ENCODE measurements at places on chromosomes 7 and 10.
A peak's percentile ranks its signal among the peaks of the same experiment; 100 is the strongest.

DNA sequence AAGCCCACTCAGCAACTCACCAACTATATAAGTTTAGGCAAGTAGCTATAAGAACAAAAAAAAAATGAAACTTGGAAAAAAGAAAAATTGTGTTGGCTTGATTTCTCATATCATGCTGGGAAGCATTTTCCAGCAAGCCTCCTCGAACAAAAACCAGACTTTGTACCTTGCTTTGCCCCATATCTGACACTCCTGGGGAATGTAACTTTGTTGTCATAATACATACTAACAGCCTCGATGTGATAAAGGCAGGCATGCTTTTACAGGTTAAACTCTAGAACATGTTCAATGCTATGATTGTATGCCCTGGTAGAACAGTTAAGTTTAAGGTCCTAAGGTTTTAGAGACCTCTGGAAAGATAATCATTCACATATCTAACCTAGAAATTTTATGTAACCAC, 11.6 kb downstream of the CFAP43 start:
- DNase-seq = no peak

DNA sequence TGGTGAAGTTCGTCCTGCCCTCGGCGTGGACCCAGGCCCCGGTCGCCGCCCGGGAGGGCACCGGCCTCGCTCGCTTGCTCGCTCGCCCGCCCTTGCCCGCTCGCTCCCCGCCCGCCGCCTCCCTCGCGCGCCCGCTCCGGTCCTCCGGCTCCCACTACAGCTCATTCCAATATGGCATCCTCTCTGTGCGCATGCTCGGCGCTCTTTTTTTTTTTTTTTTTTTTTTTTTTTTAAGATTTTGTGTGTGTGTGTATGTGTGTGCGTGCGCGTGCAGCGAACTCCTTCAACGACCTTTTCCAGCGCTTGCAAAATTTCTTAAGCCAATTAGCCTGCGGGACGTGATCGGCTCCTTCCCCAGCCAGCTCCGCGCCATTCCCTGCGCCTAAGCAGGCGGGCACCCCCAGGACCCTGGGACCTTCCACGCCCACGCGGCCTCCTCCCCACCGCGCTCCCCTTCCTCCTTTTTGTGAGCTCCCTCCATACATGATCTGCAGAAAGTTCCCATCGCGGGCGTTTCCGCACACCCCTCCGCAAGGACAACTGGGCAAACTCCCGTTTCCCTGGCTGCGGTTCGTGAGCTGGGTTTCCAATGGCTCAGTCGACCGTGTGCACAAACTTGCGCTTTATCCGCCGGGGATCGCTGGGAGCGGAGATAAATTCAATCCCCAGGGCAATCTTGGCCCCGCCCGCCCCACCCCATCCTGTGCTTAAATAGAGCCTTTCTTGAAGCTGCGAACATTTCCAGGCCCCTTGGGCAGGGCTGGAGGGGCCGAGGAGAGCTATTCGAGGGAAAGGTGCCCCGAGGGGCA, at the start of gene SFMBT2:
SFMBT2 (minus strand) TSS at position 173 of the 809 bp plus-strand sequence. CDS start 29,136 bp downstream, outside the sequence.
- DNase-seq = peak; percentile 51

DNA sequence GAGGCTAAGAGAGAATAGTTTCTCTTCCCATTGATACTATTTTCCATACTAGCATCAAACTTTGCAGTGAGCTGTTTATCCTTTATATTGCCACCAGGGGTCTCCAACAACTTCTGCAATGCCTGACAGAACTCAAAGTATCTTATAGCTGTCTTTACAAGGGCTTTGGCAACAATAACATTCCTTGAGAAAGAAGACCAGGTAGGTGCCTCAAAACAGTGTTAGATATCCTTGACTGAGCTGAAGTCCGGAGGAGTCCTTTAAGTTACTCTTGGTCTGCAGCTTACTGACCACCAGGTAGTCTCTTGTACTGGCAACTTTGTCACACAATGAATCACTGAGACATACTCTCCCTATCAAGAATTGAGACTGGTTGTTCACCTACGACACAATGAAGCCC, 30.0 kb upstream of the TES start:
- no peak for DNase-seq

DNA sequence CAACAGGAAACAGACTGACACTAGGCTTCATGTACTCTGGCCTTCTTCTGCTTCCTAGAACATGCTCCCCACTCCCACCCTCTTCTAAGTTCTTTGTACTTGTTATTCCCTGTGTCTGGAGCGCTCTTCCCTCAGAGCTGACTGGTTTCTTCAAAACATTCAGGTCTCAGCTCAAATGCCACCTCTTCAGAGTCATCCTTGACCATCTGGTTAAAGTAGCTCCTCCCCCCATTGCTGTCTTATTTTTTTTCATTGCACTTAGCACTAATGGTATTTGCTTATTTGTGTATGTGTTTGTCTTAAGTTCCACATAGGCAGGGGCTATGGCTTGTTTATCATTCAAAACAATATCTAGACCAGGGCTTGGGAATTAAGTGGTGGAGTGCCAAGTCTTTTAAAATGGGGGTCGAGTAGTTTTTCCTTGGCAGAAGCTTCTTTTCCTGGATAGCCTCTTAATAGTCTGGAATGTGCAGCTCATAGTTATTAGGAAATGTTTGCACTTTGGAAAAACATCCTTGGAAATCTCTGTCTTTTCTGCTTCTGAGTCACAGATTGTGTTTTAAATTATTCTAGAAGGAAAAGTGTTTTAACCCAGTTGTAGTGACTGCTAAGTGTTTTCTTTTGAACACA, 60.0 kb downstream of the RALA start:
- no peak for DNase-seq

DNA sequence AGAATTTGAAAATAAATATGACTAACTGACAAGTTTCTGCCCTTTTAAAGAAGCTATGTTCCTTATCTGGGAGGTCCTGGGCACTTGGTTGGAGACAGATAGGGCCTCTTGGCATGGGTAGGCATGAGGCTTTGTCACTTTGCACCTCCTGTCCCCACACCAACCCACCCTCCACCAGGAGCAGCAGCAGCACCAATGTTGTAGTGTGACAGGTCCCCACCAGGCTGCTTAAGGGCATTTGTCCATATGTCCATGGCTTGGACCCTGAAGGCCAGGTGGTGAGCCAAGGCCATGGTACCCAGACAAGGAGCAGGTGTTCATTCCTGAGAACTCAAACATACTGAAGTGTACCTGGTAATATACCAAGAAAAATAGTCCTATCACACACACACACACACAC, 629.1 kb downstream of the ACTR3B start:
- no peak for DNase-seq

GRCh38 chr7:36348256-36348655, 41.4 kb upstream of the ANLN start:
- DNase-seq = no peak

- no peak for DNase-seq
Observed at GRCh38 chr10:84727398-84727797, 399.0 kb downstream of the CCSER2 start.

- no peak for DNase-seq
Observed at GRCh38 chr10:31698181-31698830, 230.3 kb downstream of the ARHGAP12 start.

GRCh38 chr7:57343901-57344622, 105.9 kb upstream of the ZNF716 start:
- DNase-seq = no peak

DNA sequence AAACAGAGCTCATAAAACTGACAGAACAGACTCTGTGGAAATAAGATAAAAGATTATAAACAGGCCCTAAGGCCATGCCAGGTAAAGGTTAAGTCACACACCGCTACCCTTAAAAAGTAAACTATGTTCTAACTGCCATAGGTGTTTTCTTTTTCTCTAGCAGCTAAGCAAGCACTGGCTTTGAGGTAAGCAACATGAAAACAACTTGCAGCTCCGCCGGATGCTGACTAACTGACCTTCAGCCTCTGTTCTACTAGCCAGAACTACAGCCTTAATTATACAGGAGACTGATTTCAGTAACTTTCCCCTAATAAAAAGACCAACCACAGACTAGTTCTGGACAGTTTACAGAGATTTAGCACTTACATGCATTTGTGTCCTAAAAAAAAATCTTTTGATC, 708.3 kb downstream of the CCSER2 start:
- no peak for DNase-seq

DNA sequence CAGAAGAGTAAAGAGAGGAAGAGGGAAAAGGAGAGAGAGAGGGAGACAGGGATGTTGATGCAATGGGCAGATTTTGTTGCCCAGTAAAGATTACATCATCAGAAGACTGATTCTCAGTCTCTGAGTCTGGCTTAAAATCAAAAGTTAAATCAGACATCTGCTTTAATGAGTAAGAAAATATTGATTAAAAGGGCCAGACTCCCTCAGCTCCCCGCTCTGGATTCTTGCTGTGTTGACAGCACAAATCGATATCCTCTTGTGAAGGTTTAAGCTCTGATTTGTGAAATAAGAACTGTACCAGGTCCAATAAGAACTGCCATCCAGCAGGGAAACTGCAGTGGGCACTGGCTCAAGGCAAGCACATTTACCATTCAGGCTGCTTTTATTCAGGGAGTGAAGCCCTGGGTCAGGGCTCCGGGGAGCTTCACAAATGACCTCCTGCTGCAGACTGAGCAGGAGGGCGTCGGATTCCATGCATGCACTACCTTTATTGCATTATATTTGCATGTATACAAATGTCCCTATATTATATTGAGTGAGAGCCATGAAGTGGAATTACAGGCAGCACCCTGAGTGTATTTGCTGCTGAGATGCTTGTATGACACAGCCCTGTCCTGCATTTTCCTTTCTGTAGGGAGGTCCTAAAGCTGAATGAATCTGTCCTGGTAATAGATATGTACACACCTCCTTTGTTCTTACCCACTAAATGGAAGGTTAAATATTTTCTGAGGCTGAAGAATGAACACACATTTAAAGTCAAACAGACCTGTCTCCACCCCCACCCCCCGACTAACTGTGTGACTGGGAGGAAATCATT, 401.5 kb downstream of the REEP3 start:
- DNase-seq = no peak

- no peak for DNase-seq
Observed at GRCh38 chr7:70634610-70635068, 497.3 kb upstream of the GALNT17 start.

DNA sequence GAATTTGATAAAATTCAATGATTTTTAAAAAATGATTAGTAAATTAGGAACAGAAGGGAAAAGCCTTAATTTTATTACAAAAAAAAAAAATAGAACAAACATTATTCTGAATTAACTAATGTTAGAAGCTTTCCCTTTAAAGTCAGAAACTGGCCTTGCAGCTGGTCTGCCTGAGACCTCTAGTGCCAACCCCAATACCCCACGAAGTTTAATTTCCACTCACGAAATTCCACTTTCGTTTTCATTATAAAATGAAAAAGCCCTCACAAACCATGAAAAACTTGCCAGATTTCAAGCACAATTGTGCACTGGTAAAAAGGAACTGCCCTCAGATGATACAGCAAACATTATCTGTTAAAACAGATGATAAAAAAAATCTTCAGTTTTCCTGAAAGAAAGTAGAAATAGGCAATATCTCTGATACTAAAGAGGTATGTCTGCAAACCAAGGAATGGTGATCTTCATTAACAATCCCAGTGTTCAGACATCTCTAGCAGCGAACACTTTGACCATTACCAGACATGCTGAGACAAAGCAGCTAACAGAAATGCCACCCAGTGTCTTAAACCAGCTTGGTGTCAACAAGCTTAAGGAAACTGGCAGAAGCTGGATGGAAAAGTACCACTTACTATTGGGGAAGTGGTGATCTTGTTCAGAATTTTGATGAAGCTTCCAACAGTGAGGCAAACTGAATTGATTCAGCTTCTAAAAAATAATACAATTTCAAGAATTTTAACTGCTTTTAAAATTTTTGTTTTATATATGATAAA, 80.2 kb downstream of the PALS2 start:
- peak; percentile 1 for DNase-seq

GRCh38 chr7:50775836-50776235, 6.9 kb downstream of the GRB10 start:
- DNase-seq = no peak

- DNase-seq = no peak
Observed at GRCh38 chr10:21176934-21177480, 279.9 kb upstream of the NEBL start.

DNA sequence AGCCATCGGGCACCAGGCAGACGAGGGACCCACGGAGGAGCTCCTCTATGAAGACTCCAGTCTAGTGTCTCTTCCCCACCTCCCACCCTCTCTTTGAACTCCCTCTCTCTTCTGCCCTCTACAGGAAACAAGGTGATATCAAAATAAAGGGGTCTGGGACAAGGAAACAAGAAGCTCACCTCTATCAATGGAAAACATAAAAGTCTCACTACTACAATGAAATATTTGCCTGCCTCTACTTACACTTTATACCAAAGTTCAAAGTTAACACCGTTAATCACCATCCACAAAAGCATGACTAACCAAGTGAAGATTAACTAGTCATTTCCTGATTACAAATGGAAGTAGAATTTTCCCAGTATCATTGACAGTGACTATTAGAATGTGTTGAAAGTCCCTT, 82.2 kb downstream of the PARD3 start:
- DNase-seq = no peak

DNA sequence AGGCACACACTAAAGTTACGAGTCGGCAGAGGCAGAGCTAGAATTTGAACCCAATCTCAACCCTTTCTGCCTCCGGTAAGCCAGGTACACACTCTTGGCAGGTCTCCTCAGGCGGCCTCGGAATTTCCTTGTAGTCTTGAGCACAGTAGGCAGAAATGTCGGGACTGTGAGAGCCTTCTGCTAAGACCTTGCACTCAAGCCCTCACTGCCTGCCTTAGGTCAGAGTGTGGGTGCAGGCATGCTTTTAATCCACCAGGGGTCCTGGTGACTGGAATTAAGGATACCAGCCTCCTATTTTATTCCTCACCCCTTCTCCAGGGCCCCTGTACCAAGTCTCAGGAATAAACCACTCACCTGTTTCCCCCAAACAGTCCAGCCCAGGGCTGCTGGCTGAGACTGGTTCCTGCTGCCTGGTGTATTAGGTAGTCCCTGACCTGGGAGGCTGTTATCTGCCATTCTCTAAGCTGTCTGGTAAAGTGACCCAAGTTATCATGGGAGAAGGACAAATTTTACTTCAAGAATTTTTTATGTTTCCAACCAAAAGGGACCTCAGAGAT, 855 bp downstream of the ATP6V1F start:
- DNase-seq = no peak

- peak; percentile 24 for DNase-seq
Observed at GRCh38 chr7:50281680-50282445, 22.7 kb upstream of the IKZF1 start.

GRCh38 chr10:121245754-121246153, 352.5 kb downstream of the FGFR2 start:
- no peak for DNase-seq

DNA sequence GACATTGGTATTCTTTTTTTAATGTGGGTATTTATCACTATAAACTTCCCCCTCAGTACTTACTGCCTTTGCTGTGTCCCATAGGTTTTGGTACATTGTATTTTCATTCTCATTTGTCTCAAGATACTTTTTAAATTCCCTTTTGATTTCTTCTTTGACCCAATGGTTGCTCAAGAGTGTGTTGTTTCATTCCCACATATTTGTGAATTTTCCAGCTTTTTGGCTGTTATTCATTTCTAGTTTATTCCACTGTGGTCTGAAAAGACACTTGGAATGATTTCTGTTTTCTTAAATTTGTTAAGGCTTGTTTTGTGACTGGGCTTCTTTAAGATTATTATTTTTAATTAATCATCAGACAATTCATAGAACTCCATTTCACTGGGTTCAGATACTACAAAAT, 105.0 kb downstream of the EPC1 start:
- no peak for DNase-seq

GRCh38 chr10:23331567-23332301, 12.9 kb downstream of the C10orf67 start:
- DNase-seq = no peak
